Activated CD4-positive, alpha-beta T cell treated with anti-CD3 and anti-CD28 coated beads, Interleukin-2, amount 10 ng/mL, durations not matched to agents 24 days and 14 days (primary cell): ENCODE measurements at places on chromosomes 13 and 19. TPM values are rescaled to one million over a fixed set of nuclear protein-coding genes. Genes with fewer than 3 reads are reported as not detected.

The ZNF324B gene
- 14.4 and 15.2 TPM in 2 replicates for total RNA-seq

The RDH8 gene
- not detected in 2 replicates for total RNA-seq

The EDDM13 gene
- total RNA-seq = 0.59 and 0.98 TPM in 2 replicates

The BSG gene
- total RNA-seq = 291 and 297 TPM in 2 replicates

The POU4F1 gene
- 0.12 and 0.14 TPM in 2 replicates for total RNA-seq

The FCHO1 gene
- total RNA-seq = 91.9 and 96.2 TPM in 2 replicates
